Activated CD8-positive, alpha-beta memory T cell treated with anti-CD3 and anti-CD28 coated beads for 4 hours (primary cell): ENCODE measurements at places on chromosomes 2 and 18.

DNA sequence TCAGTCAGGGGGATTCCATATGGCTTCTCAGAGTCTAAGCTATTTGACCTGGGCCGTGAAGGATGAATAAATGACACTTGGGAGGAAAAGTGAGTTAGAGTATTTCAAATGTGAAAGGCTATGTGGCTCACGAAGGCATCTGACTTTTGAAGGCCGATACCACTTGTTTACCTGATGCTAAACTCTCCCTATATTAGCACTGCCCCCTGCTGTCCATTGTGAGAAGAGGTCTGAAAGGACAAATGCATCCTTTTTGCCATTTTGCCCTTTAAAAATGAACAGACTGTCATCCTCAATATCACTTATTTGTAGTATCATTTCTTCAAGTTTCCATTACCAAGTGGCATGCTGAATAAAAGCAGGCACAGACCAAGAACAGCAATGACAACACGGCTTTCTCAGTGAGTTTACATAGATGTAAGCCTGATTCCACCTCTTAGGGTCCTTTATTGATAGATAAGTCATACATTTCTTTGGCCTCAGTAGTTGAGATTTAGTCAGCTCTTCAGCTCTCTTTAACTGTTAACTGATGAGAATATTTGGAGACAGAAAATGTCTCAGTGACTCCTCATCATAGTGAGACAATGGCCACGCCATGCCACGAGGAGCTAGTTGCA, 40.1 kb downstream of the DOCK10 start:
- DNase-seq = peak; percentile 40

GRCh38 chr2:48532174-48532573, 2.2 kb downstream of the STON1 start:
- no peak for DNase-seq

DNA sequence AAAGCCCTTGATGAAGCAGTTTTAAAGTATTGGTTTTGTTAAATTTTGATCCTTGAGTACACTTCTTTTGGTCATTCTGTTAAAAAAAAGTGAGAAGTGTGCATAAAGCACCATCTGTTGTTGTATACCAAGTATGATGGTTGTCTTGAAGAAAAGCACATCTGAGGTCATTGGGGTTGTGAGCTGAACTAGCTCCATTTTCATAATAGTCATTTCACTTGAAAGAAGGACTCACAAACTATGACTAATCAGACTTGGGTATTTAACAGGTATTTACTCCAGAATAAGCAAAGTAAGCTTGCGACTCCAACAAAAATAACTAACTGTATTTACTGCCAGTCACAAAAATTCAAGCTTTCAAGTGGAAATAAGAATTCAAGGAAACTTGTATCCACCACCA, 35.1 kb downstream of the CHN1 start:
- DNase-seq = no peak

GRCh38 chr2:240815761-240816583, 4.0 kb downstream of the KIF1A start:
- DNase-seq = no peak

DNA sequence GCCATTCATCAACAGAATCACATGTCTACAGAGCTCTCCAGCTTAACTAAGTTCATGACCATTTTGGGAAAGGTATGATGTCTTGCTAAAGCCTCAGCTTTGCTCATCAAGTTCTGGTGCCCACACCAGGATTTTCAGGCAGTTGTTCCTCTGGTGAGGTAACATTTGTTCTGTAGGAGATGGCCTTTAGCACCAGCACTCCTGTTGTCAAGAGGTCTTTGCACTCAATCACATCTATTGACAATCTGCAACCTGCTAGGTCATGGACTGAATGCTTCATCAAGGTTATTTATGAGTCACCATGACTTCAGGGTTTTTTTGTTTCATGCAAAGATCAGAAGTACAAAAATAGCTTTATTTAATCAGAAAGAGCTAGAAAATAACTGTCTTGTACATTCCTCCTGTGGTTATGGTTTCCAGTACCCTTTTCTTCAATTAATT, 36.6 kb upstream of the VIT start:
- no peak for DNase-seq

- DNase-seq = no peak
Observed at GRCh38 chr2:67437114-67437513, 40.0 kb downstream of the ETAA1 start.
